ENCODE measurements at places on chromosomes 4 and X.

DNA sequence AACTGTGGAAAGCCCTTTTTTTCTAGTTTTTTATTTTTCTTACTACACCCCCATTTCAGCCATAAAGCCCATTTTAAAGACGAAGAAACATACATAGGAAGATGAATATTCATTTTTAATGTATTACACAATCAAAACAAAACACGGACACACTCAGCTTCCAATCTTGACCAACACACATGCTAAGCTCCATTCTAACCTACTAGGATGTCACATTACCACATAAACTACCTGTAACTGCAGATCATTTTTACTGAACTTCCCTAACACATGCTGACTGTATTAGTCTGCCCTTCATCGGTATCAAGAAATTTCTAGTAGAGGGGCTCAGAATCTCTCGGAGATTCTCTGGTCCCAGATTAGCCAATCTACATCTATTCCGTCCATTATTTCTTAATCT is 1.8 kb downstream of the CCNI start:
- DNase-seq = no peak

- DNase-seq = no peak
Measured at GRCh38 chr4:96312046-96312685, 472.3 kb downstream of the PDHA2 start.

GRCh38 chr4:183362916-183363542 is 40.8 kb upstream of the CLDN24 start:
- no peak for DNase-seq

DNA sequence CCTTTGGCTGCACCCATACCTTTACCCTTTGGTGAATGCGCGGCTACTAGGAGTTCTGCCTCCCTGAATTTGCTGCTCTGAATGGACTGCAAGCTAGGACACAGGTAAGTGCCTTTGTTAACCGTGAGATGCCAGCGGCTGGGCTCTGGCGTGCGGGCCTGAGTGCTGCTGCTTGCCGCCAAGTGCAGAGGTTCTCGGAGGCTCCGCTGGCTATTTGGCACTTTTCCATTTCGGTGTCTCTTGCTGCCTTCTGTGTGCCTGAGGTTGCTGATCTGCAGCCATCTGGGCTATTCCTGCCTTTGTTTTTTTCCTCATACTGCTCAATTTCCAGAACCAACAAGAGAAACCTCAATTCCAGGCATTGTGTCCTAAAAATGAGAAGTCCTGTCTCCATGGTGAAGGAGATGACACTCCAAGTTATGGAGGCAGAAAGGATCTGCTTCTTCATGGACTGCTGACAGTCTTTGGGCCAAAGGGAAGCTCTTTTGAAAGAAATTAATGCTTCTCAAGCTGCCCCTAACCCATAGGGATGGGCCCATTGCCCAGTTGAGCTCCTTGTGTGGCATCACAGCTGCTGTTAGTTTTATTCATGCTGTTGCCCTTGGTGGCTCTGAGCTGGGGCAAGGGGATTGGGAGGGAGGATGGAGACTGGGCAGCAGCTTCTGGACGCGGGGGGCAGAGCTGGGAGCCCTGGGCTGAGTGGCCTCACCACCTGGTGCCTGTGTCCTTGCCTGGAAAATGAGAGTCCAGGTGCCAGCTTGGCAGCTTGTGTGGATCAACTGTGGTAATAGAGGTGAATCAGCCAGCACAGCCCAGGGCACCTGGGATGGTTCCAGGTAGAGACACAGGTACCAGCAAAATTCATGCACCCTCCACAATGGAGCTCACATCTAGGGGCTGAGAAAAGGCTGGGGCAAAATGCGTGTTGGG is 3.8 kb upstream of the TBC1D14 start:
- DNase-seq = no peak

- DNase-seq = no peak
Measured at GRCh38 chr4:158016511-158016910, 156.3 kb downstream of the GASK1B start.

DNA sequence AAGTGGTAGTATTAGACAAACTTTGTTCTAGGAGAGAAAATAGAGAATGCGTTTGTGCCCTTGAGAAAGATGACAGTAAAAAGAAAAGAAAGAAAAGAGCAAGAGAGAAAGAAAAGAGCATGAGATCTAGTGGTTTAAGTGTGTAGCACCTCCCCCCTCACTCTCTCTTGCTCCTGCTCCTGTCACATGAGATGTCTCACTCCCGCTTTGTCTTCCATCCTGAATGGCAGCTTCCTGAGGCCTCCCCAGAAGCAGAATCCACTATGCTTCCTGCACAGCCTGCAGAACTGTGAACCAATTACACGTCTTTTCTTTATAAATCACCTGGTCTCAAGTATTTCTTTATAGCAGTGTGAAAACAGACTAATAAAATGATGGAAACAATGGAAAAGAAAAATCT is 499.6 kb downstream of the ACTRT1 start:
- no peak for DNase-seq

DNA sequence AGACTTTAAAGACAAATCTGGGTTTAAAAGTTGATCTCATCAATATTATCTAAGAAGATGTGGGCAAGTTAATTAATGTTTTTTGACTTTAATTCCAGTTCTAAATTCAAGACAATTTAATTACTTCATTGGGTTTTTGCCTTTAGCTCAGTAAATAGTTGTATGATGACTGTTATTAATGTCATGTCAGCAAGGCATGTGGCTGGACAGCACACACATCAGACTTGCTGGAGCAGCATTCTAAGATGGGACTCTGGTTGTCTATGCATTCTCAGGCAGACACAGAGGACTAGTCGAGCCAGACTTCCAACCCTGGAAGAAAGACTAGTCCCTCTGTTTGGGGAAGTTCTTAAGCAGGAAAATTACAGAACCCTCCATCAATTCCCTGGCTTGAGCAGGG is 180.7 kb upstream of the GK2 start:
- no peak for DNase-seq

DNA sequence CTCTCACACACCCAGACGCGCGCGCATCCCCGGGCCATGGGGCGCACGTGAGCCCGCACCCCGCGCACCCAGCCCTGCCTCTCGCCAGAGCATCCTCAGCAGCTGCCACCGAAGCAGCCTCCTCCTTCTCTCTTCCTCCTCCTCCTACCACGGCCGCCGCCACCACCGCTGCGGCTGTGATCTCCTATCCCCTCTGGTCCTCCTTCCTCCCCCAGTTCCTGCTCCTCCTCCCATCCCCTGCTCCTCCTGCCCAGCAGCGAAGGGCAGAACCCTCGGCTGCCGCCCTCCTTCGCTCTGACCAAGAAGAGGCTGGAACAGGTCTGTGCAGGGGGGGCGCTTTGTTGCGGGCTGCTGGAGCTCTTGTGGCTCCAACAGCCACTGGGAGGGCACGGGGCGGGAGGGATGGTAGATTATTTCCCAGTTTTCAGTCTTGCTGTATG is 148.7 kb upstream of the CHRDL1 start:
- no peak for DNase-seq

DNA sequence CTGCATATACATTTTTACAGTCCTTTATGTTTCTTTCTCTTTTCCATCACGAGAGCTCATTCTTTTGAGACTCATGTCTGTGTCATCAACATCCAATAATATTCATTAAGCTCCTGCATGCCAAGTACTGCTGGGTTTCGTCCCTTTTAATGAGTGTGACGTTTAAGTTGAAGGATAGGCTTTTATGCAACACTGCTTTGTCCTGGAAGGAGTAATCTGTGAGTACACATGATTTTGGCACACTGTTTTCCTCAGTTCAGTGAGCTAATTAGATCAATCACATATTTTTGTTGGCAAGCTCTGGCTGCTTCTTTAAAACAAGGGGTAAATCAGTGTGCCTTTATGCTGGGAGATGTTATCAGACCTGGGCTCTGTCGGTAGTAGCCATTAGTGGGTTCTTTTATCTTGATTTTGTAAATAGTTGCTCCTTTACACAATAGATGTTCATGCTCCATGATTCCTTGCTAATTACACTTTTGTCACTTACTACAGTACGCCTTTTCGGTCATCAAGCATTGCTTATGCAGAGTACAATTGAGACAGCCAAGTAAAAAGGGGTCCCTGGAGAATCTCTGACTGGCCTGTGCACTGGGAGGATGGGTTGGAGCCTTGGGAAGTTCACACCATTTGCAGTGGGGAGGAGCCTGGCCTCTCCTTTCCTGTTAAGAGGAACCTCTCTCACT is 132.6 kb downstream of the FHIP1A start:
- no peak for DNase-seq

- DNase-seq = no peak
Measured at GRCh38 chrX:136157187-136157586, 9.9 kb downstream of the FHL1 start.

DNA sequence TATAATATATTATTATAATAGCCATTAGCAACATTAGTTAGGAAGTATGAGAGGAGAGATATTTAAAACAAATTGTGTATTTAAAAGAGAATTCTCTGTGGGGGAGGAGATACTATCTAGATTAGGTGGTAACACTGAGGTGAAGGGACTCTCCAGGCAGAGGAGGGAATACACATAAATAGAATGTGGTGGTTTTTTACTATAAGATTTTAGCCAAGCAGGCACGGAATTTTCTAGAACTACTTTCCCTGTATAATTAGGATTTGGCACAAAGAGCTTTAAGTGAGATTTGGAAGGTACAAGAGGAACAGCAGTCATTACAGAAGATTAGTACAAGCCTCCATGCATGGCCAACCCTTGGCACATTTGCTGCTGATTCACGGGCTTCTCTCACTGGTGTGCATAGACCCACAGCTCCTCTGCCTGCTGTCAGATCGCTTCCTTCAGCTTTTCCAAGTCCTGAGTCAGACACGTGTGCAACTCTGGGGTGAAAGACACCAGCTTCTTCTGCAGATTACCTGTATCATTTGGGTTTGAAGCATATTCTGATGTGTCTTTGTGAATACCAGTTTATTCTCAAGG is 685.5 kb downstream of the KCTD8 start:
- no peak for DNase-seq

DNA sequence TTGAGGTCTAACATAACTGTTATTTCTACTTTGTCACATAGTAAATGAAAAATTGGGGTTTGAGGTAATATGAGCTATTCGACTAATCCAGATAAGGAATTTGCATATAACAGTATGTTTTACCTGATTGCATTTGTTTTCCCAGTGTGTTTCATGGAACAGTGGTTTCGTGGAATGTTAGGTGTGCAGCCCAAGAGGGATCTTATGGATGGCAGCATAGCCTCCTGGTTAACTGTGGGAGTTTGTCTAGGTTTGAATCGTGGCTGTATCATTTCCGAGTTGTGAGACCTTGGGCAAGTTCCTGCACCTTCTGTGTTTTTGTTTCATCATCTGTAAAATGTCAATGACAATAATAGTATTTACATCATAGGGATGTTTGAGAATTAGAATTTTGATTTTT is 7.9 kb downstream of the BMPR1B start:
- no peak for DNase-seq

- no peak for DNase-seq
Measured at GRCh38 chr4:94890579-94890978, 132.8 kb downstream of the BMPR1B start.

GRCh38 chr4:82652062-82652461 is 90.3 kb upstream of the TMEM150C start:
- no peak for DNase-seq

GRCh38 chr4:59570860-59571476 is 1629.2 kb upstream of the ADGRL3 start:
- no peak for DNase-seq

DNA sequence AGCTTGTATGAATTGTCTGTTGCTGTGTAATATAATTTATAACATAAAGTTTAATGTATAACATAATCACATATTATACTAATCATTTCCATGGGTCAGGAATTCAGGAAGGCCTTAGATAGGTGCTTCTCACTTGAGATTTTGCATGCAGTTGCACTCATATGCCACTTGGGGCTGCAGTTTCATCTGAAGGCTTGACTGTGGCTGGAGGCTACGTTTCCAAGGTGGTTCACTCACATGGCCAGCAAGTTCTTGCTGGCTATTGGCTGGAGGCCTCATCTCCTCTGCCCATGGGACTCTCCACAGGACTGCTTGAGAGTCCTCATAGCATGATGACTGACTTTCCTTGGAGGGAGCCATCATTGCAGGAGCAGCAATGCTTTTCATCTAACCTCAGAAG is 53.4 kb upstream of the STX18 start:
- DNase-seq = no peak
